Epithelial cell of prostate (primary cell): ENCODE measurements at places on chromosomes 6 and 20.

GRCh38 chr20:5557123-5557522, 193.1 kb upstream of the SHLD1 start:
- DNase-seq, result no peak

- DNase-seq, result no peak
Measured at GRCh38 chr6:84618836-84619235, 145.6 kb downstream of the TBX18 start.

- no peak for DNase-seq
Measured at GRCh38 chr20:52975029-52975732, 3.0 kb downstream of the TSHZ2 start.

DNA sequence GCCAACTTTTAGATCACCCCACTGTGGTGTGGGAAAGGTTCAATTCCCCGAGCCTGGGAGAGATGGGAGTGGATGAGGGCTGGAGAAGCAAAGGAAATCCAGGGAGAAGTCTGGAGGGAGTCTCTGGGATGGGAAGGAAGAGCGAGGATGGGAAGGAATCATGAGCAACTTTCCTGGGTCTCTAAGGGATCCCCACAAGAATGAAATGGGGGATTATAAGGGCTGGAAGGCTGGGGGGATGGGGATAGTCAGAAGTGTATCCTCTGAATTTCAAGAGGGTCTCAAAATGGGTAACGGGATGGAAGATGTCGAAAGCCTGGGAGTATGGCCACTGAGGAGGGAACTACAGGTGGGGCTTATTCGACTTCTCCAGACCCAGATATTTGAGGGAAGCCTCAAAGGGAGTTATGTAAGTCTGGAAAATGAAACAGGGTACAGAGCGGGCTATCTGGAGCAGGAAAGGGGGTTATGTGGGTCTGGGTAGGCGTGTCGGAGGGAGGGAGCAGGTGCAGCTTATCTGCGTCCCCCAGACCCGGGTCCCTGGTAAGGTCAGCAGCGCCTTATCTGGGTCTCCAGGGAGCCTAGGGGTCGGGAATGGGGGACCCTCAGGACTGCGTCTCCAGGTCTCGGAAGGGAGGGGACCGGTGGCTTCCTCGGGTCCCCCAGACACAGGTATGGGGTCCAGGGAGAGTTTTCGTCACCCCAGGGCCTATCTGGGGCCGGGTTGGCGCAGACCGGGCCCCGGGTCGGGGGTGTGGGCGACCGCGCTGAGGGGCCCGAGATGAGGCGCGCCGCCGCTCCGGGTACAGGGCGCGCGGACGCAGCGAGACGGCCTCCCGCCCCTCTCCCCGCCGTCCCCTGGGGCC, 550 bp downstream of the PLAGL2 start:
- no peak for DNase-seq

GRCh38 chr6:169803271-169803811, 51.9 kb downstream of the ERMARD start:
- DNase-seq, result no peak

- DNase-seq, result no peak
Measured at GRCh38 chr6:161830866-161831616, 557.2 kb upstream of the AGPAT4 start.

DNA sequence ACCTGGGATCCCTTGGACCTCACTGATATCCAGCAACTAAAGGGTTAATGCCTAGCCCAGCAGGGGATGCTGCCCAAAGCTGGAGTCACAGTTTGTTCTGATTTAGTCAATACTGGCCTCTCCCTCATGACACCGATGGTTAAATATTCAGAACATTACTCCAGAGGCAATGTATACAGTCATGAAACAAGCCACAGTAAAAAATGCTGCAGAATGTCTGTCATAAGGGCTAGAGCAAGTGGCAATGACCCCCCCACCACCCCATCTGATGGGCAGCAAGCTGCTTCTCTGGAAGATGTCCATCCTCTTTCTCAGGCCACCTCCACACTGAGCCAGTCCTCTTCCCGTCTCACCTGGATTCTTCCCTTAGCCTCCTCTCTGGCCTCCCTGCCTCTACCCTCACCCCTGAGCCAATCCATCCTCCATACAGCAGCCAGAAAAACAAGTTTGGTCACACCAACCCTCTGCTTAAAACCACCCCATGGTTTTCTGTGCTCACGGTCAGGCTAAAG, 99.0 kb upstream of the KCNG1 start:
- no peak for DNase-seq

DNA sequence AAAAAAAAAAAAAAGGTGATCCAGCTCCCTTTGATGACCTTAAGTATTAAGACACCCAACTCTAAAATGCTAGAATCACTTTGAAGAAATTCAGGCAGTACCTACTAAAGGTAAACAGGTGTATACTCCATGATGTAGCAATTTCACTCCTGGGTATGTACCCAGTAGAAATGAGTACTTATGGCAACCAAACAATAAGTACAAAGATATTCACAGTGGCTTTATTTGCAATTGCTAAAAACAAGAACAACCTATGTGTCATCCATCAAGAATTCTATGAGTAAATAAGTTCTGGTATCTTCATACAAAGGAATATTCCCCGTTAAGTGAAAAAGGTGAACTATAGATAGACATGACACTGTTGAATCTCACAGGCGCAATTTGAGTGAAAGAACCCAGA, 29.4 kb downstream of the MDGA1 start:
- DNase-seq, result peak; percentile 27

GRCh38 chr6:145809785-145810184, 4.8 kb downstream of the FBXO30 start:
- DNase-seq, result no peak

DNA sequence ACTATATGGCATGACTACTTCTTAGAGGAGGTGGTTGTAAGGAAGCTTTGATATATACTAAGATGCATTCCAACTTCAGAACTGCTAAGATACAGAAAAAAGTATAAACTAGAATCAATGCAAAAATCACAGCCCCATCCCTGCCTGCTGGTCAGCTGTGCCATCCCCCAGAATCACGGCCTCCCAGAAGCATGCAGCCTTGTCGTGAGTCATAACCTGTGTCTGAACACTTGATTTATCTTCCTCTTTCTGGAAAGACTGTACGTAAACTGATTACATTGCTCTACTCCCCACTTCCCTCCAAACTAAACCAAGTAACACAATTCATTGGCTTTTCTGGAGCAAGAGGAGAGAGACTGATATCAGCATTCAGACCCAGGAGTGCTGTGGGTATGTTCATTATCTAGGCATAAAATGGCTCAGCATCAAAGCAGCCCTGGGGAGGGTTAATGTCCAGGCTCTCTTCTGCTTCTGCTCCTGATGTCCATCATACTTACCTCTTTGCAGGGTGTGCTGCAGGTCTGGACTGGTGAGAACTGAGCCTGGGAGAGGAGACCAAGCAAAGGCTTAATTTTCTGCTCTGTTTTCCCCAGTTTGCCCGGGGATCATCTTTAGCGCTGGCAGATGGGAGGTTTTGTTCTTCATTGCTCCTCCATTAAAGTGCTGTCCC, 18.4 kb downstream of the SCP2D1 start:
- no peak for DNase-seq

- no peak for DNase-seq
Measured at GRCh38 chr20:43983904-43984361, 69.3 kb downstream of the TOX2 start.

DNA sequence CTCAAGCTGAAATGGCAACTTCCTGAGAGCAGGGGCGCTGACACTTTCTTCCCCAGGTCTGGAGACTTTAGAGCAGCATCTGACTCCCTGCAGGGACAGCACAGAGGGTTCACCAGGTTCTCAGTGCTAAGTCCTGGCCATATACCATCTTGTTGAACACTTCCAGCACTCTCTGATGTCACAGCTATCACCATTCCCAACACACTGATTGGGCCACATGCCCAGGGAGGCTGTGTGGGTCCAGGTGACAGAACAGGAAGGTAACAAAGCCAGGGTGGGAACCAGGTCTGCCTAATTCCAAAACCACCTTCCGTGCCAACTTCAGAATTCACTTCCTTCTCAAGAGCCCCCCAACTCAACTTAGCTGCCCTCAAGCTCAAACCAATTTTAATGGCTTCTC, 4.3 kb downstream of the APCDD1L start:
- no peak for DNase-seq

DNA sequence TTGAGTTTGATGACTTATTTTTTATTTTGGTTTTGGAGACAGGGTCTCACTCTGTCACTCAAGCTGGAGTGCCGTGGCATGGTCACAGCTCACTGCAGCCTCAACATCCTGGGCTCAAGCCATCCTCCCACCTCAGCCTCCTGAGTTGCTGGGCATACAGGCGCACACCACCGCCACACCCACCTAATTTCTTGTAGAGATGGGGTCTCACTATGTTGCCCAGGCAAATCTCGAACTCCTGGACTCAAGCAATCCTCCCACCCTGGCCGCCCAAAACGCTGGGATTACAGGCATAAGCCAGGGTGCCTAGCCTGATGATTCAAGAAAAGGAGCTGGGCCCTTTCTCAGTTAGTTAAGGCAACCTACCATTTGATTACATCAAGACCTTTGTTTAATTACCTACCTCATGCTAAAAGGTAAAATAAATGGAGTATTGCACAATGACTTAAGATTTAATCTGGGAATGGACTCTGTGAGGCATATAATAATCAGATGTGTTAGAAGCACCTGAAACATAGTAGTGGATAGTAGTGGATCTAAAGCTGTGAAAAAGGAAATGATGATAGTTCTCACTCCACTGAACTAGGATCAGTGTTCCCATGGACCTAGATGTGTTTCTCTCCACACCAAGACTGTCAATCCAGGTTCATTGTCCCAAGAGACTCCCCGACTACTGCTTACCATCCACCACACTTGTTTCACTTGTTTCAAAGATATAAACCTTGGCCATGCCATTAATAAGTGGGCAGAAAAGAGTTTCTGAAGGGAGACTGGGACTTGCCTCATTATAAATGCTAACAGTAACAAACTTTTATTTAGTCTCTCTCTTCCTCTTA, 2.1 kb downstream of the TNFRSF21 start:
- no peak for DNase-seq

- no peak for DNase-seq
Measured at GRCh38 chr6:143199291-143199690, 138.6 kb downstream of the AIG1 start.

DNA sequence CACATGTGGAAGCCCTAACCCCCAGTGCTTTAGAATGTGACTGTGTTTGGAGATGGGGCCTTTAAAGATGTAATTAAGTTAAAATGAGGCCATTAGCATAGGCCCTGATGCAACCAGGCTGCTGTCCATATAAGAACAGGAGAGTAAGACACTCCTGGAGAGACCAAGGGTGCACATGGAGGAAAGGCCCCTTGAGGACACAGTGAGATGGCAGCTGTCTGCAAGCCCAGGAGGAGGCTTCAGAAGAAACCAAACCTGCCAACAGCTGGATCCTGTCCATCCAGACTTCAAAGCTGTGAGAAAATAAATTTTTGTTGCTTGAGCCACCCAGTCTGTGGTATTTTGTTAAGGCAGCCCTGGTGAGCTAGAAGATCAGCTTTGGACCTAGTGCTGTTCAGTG, 16.8 kb upstream of the SNRPB2 start:
- no peak for DNase-seq

DNA sequence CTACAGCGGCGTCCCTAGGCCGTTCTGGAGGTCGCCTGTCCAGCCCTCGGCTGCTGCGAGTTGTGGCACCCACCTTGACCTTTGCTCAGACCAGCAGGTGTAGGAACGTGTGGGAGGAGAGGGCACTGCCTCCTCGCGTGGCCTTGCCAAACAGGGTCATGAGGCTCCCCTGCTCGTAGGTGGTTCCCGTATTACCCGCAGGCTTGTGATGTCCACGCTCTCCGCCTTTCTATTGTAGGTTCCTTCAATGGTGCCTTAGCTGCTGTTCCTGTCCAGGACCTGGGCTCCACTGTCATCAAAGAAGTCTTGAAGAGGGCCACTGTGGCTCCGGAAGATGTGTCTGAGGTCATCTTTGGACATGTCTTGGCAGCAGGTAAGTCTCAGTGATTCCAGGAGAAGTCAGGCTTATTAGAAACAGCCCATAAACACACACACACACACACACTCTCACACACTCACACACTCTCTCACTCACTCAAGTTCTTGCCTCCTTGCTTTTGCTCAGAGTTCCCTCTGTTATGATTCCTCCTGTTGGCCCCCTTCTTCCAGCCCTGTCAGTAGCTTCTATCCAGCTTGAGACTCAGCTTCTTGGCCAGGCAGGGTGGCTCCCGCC, 942 bp downstream of the ACAT2 start:
- DNase-seq, result no peak

- DNase-seq, result no peak
Measured at GRCh38 chr6:78948785-78949184, 81.4 kb downstream of the IRAK1BP1 start.

- DNase-seq, result no peak
Measured at GRCh38 chr6:21949211-21949801, 347.5 kb downstream of the PRL start.

DNA sequence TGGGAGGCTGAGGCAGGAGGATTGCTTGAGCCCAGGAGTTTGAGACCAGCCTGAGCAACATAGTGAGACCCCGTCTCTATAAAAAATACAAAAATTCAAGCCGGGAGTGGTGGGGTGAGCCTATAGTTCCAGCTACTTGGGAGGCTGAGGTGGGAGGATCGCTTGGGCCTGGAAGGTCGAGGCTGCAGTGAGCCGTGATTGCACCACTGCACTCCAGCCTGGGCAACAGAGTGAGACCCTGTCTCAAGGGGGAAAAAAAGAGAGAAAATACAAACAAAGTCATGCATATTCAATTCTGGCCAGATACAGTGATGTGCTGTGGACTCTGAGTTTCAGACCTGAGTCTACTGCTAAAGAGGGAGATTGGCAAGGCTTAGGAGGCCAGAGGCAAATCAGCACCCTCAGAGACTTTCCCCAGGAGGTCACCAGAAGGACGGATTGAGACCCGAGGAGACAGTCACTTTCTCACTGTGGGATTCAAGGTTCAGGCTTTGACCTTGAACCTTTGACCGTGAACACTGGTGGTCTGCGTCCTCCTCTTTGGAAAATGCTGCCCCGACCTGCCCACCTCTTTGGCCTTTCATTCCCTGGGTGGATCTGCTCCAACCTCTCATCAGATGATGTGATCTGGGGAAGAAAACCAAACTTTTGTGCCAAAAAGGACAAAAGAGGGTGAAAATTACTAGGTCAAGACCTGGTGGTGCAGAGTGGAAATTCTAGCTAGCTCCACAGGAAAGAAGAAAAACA, 31.2 kb downstream of the TGM2 start:
- no peak for DNase-seq

GRCh38 chr6:140623498-140623897, 1249.0 kb upstream of the CITED2 start:
- no peak for DNase-seq

DNA sequence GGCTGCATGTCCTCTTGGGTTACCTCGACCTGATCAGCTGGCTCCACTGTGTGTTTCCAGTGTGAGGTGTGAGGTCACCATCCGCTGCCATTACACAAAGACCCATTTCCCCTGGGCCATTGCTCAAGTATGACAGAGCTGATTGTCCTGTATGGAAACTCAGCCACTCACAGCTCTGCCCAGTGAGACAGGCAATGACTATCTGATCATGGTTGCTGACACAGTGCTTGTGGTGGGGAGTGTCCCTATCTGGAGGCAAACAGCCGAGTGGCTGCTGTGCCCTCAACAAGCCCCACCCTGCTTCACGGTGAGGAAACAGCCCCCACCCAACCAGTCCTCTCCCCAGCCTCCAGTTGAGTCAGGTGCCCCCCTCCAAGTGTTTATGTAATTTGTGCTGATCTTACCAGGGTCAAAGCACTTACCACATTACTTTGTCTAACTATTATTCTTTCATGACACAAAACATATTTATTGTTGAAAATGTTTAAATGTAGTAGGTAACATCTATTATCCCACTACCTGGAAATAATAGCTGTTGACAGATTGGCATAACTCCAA, 11.7 kb upstream of the MAPK13 start:
- DNase-seq, result peak; percentile 52

- no peak for DNase-seq
Measured at GRCh38 chr6:33217246-33217645, 8.9 kb downstream of the RING1 start.
